ENCODE measurements at places on chromosomes 1 and 21.

- no peak for DNase-seq
These were observed 16.2 kb upstream of the OR2T10 start for GRCh38 chr1:248613742-248614141.

GRCh38 chr1:104125266-104125665 is 375.6 kb downstream of the AMY1C start:
- no peak for DNase-seq

- DNase-seq: peak; percentile 18
These were observed 1156.4 kb downstream of the AMY1C start for GRCh38 chr1:104906141-104906540.

DNA sequence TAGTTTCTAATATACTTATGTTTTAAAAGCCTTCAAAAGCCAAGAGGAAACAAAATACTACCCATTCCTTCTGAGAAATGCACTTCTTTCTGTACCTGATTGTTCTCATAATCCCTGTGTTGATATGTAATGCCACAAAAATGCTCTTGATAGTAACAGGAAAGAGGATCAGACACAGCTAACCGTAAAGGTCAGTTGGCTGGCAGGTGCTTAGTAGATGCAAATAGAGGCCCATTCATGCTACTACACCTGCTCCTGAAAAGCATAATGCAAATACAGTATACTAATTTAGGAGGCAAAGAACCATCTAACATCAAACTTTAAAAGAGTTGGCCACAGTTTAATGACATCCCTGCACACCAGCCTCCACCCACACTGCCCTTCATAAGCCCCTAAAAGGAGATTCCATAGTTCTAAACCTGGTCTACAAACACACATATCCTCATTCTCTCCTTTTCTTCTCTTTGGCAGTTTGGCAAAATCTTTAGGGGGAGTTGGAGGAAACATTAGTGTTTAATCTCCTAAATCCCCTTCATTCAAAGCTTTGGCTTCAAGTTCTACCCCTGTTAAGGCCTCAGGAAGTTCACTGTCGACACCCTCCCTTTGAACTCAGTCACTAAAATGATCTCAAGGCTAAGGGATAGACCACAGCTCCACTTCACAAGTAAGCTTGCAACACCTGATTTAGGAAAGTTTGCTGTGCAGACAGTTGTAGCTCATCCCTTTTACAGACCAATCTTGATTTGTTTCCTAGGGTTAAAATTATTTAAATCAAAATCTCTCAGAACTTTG is 2.9 kb upstream of the CD46 start:
- DNase-seq: peak; percentile 77

- DNase-seq: no peak
These were observed 275.2 kb downstream of the COL11A1 start for GRCh38 chr1:102833151-102833550.

GRCh38 chr1:167137793-167138510 is 44.1 kb downstream of the STYXL2 start:
- DNase-seq: no peak

DNA sequence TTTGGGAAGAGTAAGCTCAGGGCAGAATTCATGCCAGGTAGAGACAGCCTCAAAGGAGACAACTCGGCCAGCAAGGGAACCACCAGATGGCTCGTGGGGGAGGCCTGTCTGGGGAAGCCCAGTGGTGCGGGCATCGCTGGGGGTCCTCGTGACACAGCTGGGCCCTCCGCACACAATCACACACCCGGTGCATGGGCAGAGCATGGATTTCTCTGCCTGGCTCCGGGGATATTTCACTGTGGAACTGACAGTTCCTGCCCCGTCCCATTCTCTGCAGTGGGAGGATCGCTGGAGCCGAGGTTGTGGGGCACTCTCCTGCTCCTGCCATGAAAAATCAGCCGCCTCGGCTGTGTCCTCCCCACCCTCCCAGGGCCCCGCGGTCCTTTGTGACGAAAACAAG is 108.0 kb downstream of the CRYAA start:
- no peak for DNase-seq

- DNase-seq: no peak
These were observed 2.6 kb downstream of the IVNS1ABP start for GRCh38 chr1:185314411-185314810.

DNA sequence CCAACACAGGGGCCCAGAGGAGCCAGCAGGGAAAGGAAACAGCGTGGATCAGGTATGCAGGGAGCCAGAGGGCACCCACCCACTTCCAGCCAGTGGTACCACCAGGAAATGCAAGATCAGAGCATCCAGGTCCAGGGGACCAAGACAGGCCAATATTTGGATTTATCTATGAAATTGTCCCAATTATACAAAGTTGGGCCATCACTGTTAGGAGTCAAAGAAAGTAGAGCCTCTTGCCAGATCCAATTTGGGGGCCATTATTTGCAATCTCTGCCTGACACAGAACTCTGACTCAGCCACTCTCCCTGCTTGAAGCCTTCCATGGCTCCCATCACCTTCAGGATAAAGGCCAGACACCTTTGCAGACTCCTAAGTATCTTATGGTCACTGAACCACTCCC is 21.1 kb upstream of the TAS1R2 start:
- no peak for DNase-seq

DNA sequence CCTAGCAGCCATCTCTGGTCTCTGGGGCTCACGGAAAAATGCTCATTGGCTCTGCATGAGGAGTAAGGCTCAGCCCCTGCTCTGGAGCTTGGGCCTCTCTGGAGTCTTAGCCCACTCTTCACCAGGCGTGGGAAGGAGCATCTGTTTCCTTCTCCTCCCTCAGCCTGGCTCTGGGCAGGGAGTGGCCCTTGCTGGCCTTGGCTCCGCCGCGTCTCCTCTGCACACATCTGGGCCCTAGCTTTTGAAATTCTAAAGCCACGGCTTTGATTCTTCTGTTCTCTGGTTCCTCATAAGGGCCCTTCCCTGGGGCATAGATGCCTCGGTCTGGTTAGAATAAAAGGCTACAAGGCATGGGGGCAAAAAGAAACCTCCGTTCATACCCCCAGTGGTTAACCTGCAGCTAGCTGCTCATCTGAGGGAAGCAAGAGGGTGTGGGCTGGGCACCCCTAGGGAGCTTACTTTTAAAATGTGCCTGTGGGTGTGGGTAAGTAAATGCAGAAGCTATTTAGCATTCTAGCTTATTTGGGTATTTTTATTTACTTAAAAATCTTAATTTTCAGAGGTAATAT is 145.6 kb downstream of the CAMTA1 start:
- DNase-seq: no peak

GRCh38 chr21:31873275-31873695 is 465 bp downstream of the HUNK start:
- DNase-seq: peak; percentile 33

- no peak for DNase-seq
These were observed 38.6 kb upstream of the CCDC190 start for GRCh38 chr1:162899422-162900146.

- DNase-seq: no peak
These were observed 35.4 kb downstream of the SUSD4 start for GRCh38 chr1:223328566-223328965.

GRCh38 chr1:184747089-184747955 is 7.3 kb downstream of the EDEM3 start:
- peak; percentile 47 for DNase-seq

DNA sequence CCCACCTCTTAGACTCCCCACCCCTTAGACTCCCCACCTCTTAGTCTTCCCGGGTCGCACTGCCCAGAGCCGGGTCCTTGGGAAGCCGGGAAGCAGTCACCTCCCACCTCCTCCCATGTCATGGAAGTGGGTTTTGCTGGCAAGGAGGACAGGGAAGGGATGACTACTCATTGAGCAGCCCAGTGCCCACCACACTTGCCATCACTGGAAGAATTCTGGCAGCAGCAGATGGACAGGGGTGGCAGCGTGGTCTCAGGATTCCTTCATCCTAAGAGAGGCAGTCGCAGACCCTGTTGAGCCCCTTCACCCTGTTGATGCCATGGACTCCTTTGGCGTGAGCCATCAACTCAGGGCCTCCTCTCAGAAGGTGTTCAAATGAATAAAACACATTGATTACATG is 140.8 kb downstream of the PGBD5 start:
- DNase-seq: no peak

GRCh38 chr1:183433703-183434102 is 15.5 kb upstream of the NMNAT2 start:
- DNase-seq: no peak

- DNase-seq: no peak
These were observed 391.6 kb upstream of the VAMP3 start for GRCh38 chr1:7379441-7379971.

GRCh38 chr1:21649315-21649714 is 19.8 kb downstream of the RAP1GAP start:
- DNase-seq: no peak

GRCh38 chr1:83546874-83547273 is 452.1 kb downstream of the TTLL7 start:
- no peak for DNase-seq

- DNase-seq: no peak
These were observed 17.1 kb downstream of the MR1 start for GRCh38 chr1:181050922-181051321.

GRCh38 chr21:31351438-31351837 is 7.4 kb upstream of the TIAM1 start:
- DNase-seq: no peak

DNA sequence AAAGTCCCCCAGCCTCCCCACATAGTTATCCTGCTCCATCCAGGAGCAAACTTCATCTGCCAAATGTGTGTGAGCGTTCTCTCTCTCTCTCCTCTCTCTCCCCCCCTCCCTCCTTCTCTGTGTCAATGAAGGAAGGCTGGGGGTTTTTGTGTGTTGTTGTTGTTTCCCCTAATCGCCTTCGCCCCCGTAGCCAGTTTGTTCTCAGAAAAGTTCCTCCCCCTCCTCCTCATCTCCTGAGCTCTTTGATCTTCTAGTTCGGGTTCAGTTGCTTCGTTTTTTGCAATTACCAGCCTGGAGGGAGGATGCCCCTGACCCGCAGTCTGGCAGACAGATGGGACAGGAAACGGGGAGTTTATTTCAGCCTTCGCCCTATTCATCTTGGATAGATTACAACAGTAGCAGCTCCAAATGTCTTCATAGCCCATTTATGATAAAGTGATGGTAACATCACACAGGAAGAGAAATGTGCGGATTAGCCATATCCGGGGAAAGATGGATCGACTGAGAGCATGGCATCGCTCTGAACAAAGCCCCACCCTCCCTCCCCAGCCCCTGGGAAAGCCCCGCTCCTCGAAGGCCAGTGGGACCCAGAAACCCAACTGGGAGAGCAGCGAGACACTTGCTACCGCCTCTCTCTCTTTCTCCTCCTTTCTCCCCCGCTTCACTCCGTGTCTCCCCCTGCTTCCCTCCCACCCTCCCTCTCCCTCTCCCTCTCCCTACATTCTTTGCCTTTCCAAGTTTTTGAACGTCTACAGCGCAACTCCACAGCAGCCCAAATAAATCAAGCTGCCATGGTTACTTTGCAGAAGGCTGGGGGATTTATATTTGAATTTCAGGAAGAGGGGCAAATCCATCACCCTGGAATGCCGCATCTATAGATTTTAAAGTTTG is 139.7 kb upstream of the ARHGEF16 start:
- no peak for DNase-seq

GRCh38 chr21:39348355-39349210 is at the start of gene HMGN1:
HMGN1 (minus strand) TSS chr21:39349088; CDS start chr21:39348917, 171 bp downstream.
- DNase-seq: peak; percentile 88

- DNase-seq: no peak
These were observed 79.0 kb downstream of the ZNF281 start for GRCh38 chr1:200330741-200331428.

All from NAMALWA (cell line).